Fibroblast of the aortic adventitia (primary cell): ENCODE measurements at places on chromosomes 12 and 14. TPM values are rescaled to one million over a fixed set of nuclear protein-coding genes. Genes with fewer than 3 reads are reported as not detected.

SERPINA10 gene
- total RNA-seq: not detected in 2 replicates

APOF gene
- total RNA-seq: not detected in 2 replicates

RD3L gene
- total RNA-seq: not detected in 2 replicates

GNG2 gene
- total RNA-seq: 10.0 and 15.7 TPM in 2 replicates
